ENCODE measurements at places on chromosomes 13 and 19.

DNA sequence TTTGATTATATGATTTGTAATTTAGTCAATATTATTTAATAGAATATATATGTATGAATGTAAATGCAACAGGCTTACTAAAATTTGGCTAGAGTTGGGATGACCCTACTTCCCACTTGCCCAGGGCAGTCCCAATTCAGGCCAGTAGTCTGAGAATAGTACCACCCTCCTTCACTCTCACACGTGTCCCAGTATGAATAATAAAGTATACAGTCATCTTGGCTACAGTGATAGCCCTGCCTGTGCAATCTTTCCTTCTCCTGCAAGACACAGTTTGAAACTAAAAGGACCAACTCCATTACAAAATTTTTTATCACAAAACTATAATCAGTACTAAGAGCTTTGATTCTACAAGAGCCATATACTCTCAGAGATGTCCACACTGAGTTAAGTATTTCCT lies 76.2 kb downstream of the SACS start:
- DNase-seq, result no peak

DNA sequence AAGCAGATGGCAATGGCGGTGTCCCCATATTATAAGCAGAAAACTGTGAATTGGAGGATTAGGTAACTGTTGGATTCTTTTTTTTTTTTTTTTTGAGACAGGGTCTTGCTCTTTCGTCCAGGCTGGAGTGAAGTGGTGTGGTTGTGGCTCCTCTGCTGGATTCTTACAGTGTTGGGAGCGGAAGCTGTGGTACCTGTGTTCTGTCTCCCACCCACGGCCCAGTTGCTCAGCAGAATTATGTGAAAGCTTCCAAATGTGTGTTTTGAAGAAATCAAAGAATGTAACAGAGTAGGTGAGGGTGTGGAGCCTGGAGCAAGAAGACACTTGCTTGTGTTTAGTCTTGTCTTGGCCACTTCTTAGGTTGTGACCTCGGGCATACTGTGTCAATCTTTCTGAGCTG lies 295.6 kb downstream of the SHISA2 start:
- DNase-seq, result no peak

GRCh38 chr13:94330552-94331071 lies 148.9 kb downstream of the DCT start:
- no peak for DNase-seq

DNA sequence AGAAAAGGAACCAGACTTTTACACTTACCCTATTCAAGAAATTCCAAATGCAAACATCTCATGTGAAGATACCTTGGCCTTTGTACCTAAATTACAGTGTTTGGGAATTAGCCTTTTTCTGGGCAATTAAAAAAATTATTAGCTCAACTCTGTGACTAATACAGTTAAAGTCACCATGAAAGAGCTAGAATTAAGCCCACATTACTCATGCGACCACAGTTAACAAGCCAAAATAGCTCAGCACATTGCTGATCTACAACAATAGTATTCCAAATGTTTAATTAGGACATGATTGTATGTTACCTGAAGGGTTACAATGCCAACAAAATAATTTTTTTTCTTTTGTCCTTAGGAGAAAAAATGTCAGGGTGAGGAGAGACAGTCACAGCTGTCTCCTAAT lies 263.6 kb upstream of the GPC6 start:
- no peak for DNase-seq

- no peak for DNase-seq
These were observed 130.8 kb upstream of the MCF2L start for GRCh38 chr13:112838038-112838841.

DNA sequence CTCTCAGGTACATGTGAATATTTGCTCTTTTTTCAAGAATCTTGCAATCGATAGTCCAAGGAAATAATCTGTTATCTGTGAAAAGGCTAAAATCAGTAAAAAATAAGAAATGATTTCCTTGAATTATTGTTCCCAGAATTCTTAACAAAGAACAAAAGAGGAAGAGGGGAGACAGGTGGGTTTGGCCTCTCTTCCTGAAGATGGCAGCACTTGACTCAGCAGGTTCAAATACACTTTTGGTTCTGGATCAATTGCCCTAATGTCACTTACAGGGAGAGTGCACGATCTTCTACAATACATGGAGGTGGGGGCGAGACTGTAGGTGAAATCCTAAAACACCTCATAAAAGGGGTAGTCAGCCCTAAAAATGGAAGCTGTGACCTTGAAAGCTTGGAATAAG lies 358.7 kb downstream of the IRS2 start:
- DNase-seq, result no peak

DNA sequence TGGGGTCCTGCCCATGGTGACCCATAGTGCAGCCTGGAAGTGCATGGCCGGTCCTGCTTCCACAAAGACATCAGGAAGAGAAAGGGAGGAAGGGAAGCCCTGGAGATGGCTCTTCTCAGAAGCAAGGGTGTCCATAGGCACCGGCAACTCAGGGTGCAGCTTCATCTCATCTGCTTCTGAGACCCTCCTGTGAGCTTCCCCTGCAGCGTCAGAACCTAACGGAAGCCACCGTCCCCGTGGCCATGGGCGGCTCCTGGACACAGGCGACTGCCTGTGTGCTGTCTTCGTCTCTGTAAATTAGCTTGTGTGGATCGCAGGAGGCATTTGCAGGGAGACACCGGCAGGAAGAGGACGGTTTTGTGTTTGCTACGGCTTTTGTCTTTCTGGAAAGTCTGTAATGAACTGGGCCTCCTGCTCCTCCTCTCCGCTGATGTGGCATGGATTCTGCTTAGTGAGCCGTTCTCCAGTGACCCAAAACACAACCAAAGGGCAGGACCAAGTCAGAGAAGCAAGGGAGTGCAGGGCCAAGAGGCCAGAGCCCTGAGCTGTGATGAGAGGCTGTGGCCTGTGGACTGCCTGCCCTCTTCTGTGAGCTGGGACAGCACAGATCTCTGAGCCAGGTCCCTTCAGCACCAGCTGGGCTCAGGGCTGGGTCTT lies 2.5 kb downstream of the ATP4B start:
- no peak for DNase-seq

GRCh38 chr19:45729800-45730290 lies 851 bp downstream of the FBXO46 start:
- no peak for DNase-seq
